ENCODE measurements at places on chromosomes 4 and X.

DNA sequence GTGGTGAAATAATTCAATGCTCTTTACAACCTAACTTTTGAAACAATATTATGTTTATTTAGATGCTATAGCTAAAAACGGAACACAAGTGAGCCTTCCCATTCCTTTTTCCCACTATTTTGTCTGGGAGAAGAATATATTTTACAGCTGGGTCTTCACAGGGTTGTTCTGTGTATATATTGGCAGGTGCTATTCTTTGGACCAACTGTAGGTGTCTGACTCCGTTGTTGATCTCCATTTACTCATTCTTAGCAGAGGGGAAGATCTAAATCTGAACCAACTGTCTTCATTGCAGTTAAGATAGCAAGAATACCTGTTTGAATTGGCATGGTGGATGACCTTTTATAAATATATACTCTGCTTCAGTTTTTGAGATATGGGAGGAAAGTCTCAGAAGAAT lies 257.4 kb downstream of the CFAP299 start:
- no peaks in the 10 kb centered on the region for H3K36me3 ChIP-seq
- DNase-seq, result no peak
- no peak overlapping the region for H3K27ac ChIP-seq
- H3K27me3 ChIP-seq, result no peaks in the 10 kb centered on the region

DNA sequence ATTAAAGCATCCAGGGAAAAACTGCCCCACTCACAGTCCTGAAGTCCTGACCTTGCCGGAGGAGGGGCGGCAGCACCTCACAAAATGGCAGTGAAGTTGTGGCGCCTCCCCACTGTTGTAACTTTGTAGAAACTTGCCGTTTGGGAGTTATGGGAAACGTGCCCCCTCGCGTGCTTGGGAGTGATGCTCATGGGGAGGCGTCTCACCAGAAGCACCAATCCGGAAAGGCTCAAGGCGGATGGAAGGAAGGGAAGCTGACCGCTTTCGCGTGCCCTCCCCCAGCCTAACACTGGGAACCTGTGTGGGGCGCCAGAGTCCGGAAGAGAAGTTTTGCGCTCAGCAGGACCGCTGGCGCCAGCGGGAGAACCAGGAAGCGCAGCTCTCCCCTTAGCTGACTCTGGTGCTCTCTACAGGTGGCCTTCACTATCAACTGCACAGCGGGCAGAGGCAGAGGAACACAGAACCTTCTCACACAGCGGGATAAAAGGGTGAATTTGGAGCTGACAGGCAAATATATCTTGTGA lies at the start of the genes CT45A10 and SAGE1:
TSS of gene CT45A10 (minus strand) at position 151 of the 524 bp plus-strand sequence. CDS start 8,100 bp downstream, outside the sequence.
TSS of gene SAGE1 (plus strand) at position 423 of the 524 bp plus-strand sequence. CDS start 2,527 bp downstream, outside the sequence.
- H3K4me1 ChIP-seq, result no peaks in the 10 kb centered on the region
- no peak within 1 kb of the TSS for H3K27ac ChIP-seq
- no peak within 1 kb of the TSS for H3K4me3 ChIP-seq
- no peaks in the 10 kb centered on the region for H3K27me3 ChIP-seq
- DNase-seq, result no peak
- no peaks in the 10 kb centered on the region for H3K36me3 ChIP-seq

- H3K27me3 ChIP-seq, result no peaks in the 10 kb centered on the region
- H3K4me3 ChIP-seq, result no peak overlapping the region
- DNase-seq, result no peak
- no peak overlapping the region for H3K27ac ChIP-seq
These were observed 154.7 kb upstream of the BOD1L1 start for GRCh38 chr4:13782231-13782630.

DNA sequence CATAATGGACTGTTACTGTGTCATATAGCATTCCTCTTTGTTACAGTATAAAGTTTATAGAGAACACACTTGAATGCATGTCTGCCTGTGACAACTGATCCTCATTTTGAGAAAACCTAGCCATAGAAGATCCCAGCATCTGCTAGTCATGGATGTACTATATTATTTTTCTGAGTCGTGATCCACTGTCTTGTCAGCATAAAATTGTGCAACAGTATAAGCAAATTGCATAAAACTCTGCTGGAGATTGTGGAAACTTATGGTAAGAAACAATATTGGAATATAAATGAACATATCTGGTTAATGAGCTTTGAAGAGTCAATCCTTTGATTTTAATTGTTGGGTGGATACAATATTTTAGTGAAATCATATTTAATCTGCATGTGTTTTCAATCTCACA lies 3.6 kb downstream of the NEIL3 start:
- H3K4me1 ChIP-seq, result no peaks in the 10 kb centered on the region
- H3K27ac ChIP-seq, result no peak overlapping the region
- no peaks in the 10 kb centered on the region for H3K36me3 ChIP-seq
- DNase-seq, result peak; percentile 51
- H3K27me3 ChIP-seq, result no peaks in the 10 kb centered on the region

DNA sequence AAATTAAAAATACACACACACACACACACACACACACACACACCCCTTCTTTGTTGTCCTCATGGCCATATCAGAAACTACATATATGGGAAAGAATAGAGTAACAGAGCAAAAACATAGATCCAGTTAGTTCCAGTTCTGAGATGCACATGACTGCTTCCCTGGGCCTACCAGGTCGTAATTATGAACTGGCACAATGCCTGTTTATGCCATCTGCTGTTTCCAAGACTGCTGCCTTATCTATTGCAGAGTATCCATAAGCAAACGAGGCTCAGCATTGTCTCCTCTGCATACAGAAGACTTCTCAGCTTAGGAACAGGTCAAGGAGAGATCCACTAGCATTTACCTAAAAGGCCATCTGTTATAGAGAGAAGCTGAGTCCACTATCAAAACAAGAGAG lies 789.0 kb downstream of the TECRL start:
- no peaks in the 10 kb centered on the region for H3K27me3 ChIP-seq
- peaks cover 2% of the 10 kb centered on the region for H3K4me1 ChIP-seq
- no peak overlapping the region for H3K4me3 ChIP-seq
- no peaks in the 10 kb centered on the region for H3K36me3 ChIP-seq
- DNase-seq, result no peak

GRCh38 chr4:57075367-57075766 lies 34.8 kb downstream of the IGFBP7 start:
- no peak overlapping the region for H3K4me3 ChIP-seq
- peaks cover 19% of the 10 kb centered on the region for H3K36me3 ChIP-seq
- H3K4me1 ChIP-seq, result peaks cover 20% of the 10 kb centered on the region
- DNase-seq, result no peak
- no peaks in the 10 kb centered on the region for H3K27me3 ChIP-seq

- H3K27ac ChIP-seq, result no peak overlapping the region
- H3K27me3 ChIP-seq, result peaks cover 97% of the 10 kb centered on the region
- H3K4me1 ChIP-seq, result peaks cover 4% of the 10 kb centered on the region
- no peaks in the 10 kb centered on the region for H3K36me3 ChIP-seq
- peak; percentile 96 for DNase-seq
- H3K4me3 ChIP-seq, result no peak overlapping the region
These were observed 9.1 kb downstream of the NSG1 start for GRCh38 chr4:4395849-4396627.

- no peak overlapping the region for H3K27ac ChIP-seq
- no peaks in the 10 kb centered on the region for H3K36me3 ChIP-seq
- H3K4me3 ChIP-seq, result no peak overlapping the region
- no peaks in the 10 kb centered on the region for H3K27me3 ChIP-seq
These were observed 132.5 kb downstream of the PTTG2 start for GRCh38 chr4:38092701-38093100.

GRCh38 chrX:11666952-11667685 lies 1.4 kb upstream of the ARHGAP6 start:
- no peak for DNase-seq
- H3K4me3 ChIP-seq, result no peak overlapping the region
- H3K36me3 ChIP-seq, result no peaks in the 10 kb centered on the region
- no peaks in the 10 kb centered on the region for H3K27me3 ChIP-seq
- peaks cover 6% of the 10 kb centered on the region for H3K4me1 ChIP-seq
